CD14-positive monocyte (primary cell): ENCODE measurements at places on chromosomes 2 and 18.

- no peak for DNase-seq
Measured at GRCh38 chr2:149732001-149732685, 144.6 kb upstream of the MMADHC start.

DNA sequence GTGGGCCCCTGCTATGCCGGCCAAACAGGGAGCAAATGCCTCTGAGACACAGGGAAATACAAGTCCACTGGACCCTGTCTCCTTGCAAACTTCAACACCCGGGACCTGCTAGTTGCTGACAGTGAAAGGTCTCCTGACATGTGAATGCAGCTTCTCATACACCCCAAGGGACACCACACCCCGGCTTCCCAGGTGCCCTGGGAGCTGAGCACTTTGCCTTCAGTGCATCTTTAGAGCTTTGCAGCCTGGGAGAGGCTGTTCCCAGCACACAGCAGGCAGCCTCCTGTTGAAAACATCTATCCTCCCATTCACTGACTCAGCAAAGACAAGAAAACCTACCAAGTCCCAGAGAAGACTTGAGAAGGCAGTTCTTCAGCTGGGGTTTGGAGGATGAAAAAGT is 143.4 kb downstream of the COL6A3 start:
- DNase-seq, result no peak

DNA sequence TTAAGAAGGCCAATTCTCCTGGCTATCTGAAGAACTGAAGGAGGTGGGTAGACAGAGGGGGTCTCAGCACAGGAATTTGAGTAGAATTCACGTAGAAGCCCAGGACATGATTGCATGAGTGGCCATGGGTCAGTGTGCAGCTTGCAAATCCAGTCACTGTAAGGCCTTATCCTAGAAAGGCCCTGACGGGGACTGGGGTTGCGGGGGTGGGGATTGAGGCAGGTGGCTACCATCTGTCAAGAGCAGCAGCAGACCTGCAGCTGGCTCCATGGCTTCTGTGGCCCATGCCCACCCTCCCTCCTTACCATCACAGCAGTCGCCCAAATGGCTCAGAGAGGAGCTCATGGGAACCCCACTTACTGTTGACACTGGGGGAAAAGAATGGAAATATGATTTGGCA is 34.6 kb upstream of the SLC14A1 start:
- no peak for DNase-seq

GRCh38 chr2:23146011-23146410 is 239.0 kb upstream of the KLHL29 start:
- DNase-seq, result no peak

DNA sequence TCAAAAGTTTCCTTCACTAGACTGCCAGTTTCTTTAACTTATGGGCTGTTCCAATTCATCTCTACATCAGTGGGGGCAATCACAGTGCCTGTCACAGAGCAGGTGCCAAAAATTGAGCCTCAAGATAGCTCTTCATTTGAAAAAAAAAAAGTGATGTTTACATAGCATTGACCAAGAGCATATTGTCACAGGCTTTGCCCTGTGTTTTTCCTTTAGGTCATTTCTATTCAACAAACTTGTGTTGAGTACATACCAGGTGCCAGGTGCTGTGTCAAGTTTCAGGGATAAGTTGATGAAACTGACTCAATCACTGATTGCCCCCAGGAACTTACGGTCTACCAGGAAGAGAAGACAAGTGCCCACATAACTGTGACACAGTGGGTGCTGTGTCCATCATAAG is 22.2 kb upstream of the NT5C1B start:
- DNase-seq, result no peak
